SIG-M5 (cell line): ENCODE measurements at places on chromosomes 11 and 22.

DNA sequence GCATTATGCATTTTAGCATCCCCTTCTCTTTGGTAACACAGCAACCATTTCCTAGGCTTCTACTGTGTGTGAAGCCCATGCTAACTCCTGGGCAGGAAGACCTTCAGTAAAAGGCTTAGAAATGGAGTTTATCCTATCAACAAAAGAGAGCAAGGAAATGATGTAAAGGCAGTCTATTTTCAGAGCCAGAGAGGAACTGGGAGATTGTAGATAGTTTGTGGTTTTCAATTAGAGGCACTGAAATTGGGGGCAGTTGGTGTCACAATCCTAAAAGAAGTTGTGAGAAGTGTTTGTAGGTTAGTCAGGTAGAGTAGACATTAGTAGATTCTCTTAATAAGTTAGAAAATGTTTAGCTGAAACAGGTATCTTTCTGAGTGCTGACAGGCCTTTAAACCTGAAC, 7.1 kb downstream of the ACAD8 start:
- peak; percentile 24 for DNase-seq

DNA sequence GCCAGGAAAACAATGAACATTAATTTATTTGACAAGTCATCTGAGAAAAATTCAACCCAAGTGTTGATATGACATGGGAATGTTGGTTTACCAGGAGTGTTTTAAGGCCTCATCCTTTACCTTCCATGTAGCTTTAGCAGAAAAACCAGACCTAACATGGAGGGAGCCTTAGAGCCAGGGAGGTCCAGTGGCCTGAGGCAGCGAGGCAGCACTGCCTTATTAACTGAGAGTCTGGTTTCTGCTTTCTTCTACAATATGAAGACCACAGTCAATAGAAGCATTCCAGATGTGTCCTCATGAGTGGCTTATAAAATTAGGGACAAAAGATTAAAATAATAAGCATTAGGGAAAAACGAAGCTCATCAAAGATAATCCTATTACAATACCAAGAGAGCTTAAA, 61.5 kb downstream of the DKK3 start:
- no peak for DNase-seq

DNA sequence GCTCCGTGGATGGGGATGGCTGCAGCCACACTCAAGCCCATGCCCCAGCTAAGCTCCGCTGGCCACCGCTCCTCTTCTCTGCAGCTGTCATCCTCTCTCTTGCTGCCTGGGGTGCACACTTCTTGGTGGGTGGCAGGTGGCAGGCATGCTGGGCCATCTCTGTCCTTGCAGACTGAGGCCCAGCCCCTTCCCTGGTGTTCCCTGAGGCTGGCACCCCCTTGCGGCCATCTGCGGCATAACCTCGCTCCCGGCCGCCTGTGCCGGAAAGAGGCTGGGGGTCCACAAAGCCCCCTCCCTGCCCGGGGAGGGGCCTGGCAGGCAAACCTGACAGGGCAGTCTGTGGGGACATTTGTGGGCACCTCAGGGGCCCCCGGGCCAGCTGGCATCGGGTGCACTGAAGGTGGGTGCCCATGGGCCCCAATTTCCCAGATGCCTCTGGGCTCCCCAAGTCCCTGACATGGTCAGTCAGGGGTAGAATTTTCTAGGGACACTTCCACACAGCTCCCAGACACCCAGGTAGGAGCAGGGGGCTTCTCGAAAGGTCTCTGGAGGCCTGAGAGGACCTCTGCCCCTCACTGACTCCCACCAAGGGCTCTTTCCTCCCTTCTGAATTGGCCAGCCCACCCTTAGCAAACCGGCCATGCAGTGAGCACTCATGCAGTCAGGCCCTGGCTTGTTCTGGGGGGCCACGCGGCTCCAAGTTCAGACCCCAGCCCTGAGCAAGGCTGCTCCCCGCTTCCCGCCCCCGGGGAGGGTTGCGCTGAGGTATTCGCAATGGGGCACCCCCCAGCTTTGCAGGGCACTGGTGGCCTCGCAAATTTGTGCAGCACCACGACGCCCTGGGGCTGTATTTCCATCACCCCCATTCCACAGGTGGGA, 23.5 kb upstream of the TH start:
- no peak for DNase-seq

DNA sequence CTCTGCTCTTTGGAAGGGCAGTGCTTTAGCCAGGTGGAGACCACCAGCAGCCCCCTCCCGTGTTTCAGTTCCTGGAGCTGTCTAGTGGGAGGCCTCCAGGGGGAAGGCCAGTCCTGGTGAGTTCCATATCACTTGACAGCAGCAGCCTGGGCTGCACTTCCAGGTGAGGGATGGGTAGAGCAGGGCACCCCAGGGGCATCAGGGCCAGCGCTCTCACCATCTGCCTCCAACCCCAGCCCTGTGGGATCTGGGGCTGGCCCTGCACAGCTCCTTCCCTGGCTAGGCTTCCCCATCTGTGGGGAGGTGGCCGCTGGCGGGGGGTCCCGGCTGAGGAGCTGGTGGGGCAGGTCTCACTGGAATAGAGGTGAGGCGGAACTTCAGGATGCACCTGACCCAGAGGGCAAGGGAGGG, 60.5 kb downstream of the MORC2 start:
- DNase-seq = no peak
